ENCODE measurements at places on chromosomes 11 and 22.
A peak's percentile ranks its signal among the peaks of the same experiment; 100 is the strongest.

DNA sequence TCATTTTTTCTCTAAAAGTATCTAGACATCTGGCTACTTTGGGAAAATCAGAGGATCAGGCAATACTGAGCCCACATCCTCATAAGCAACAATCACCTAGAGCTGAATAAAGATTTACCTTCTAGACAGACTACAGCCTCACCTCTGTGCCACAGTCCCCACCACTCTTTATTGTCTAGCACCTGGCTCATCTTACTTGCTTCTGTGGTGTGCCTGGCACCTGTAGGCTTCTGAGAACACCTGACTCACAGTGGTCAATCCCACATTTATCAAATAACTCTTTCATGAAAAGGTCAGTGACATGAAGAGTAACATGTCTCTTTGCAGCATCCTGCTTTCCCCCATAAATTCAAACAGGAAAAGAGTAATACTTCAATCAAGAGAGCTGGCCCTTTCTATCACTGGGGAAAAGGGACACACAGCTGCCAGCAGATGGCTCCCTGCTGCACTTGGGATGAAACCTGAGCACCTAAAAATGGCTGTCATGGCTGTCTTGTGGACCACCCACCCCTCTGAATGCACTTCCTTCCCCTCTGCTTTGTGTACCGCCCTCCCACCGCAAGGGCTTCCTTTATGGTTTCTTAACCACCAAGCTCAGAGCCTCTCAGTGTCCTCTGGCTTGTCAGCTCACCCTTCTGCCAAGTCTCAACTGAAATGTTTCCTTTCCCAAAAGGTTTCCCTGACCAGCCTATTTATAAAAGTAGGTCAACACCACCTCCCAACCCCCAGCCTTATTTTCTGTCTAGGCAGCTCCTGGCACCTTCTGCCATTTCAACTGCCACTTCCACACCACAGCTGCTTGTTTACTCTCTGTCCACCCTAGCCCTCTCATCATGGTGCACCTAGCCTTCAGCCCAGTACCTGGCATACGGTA is 9.3 kb downstream of the TFIP11 start:
- no peak for DNase-seq

GRCh38 chr11:95231881-95232605 is 1.0 kb upstream of the SESN3 start:
- DNase-seq = peak; percentile 72

- no peak for DNase-seq
Observed at GRCh38 chr22:40679249-40679963, at the start of gene MCHR1. TSS of gene MCHR1 (plus strand) at chr22:40679484. CDS start at chr22:40679653, 169 bp downstream.

- DNase-seq = peak; percentile 12
Observed at GRCh38 chr22:21443057-21443734, 24.0 kb upstream of the TMEM191C start.

- no peak for DNase-seq
Observed at GRCh38 chr11:88521799-88522201, 184.3 kb upstream of the CTSC start.

Data from pancreas (tissue), 10 donors.